Stimulated activated CD4-positive, alpha-beta T cell treated with anti-CD3 and anti-CD28 coated beads, Interleukin-1b, Interleukin-23, amount 100 ng/mL, for 1 hour (primary cell): ENCODE measurements at places on chromosomes 6 and 20.

GRCh38 chr6:78850621-78851020, 16.7 kb upstream of the IRAK1BP1 start:
- DNase-seq = no peak

- DNase-seq = no peak
Measured at GRCh38 chr20:64106981-64107735, at the start of gene NPBWR2. TSS of gene NPBWR2 (minus strand) at chr20:64107565. CDS start at chr20:64106831, 734 bp downstream.

GRCh38 chr6:134117409-134117808, 65.0 kb upstream of the SLC2A12 start:
- no peak for DNase-seq

- no peak for DNase-seq
Measured at GRCh38 chr20:45409521-45410272, 1.6 kb downstream of the DBNDD2 start.

GRCh38 chr20:36543184-36544133, 2.1 kb downstream of the MYL9 start:
- DNase-seq = no peak

DNA sequence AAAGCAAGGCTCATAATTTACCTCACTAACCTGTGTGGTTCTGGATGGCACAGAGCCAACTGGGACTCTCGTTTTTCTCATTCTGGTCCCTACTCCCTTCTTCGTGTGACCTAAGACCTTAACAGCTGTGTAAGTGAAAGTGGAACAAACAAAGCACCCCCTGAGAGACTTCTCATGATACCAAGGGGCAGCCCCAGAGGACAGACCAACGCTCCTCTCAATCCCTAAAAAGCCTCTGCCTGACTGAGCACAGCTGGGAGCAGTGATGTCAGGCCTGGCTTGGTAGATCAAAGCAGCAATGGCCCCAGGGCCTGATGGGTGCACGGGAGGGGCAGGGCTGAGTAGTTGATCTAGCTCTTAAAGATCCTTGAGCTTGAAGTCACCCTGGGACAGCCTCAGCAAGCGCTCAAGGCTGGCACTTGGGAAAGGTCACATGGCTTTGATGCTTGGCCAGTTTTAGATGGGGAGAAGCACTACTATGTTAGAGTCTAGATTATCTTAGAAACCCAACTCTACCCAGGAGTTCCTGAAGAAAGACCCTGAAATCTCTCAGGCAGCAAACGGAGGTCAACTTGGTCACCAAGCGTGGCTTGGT, 16.2 kb upstream of the TGM2 start:
- no peak for DNase-seq

GRCh38 chr6:161413355-161413771, 139.5 kb upstream of the AGPAT4 start:
- no peak for DNase-seq

DNA sequence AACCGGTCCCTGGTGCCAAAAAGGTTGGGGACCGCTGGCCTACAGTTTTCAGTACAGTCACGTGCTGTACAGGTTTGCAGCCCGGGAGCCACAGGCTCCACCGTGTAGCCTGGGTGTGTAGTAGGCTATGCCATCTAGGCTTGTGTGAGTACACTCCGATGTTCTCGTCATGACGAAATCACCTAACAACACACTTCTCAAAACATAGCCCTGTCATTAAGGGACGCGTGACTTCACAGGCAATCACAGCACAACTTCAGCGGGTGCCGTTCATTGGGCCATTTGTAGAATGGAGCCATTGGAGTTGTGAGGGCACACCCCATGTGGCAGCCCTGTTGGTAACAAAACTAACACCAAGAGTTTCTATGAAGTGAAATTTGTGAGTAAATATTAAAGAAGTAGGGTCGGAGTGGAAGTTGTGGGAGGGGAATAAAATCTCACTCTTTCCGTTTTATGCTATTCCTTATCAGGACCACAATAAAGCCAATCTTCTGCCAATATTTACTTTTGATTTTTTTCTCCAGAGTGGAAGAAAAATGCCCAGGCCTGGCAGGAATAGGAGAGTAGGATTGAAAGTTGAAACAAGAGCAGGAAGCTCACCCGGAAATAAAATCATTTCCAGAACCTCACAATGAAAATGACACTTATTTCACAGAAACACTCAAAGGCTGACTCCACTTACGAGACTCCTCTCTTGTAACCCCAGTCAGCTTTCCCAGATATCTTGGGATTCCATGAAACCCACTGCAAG, 63.7 kb upstream of the PTPN1 start:
- no peak for DNase-seq

DNA sequence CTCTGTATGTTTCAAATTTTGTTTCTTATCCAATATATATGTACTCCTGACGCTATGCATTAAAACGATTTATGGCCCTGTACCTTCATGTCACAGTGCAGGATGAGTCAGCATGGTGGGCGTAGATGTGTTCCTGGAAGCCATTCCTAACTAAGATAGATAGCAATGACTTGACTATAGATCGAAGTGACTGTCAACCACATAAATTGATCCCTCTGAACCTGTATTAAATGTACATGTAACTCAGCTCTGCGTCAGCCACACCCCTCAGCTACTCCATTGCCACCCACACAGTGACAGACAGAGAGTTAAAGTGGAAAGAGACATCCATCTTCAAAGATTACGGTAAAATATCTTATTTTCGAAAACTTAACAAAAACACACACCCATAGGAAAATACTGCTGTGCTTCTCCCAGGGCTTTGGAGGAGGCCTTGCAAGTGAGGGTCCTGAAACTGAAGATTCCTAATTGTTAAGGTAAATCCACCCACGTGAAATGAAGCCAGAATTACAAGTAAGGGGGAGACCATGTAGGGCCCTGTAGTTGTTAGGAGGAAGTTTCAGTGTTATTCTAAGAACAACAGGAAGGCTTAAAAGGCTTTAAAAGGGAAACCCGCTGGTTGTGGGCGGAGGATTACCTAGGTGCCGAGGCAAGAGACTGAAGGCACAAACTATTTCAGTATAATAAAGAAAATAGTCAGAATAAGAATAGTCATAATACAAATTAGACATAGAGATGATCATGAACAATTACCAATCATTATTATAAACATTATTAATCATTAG, 10.3 kb upstream of the RAD21L1 start:
- DNase-seq = no peak

DNA sequence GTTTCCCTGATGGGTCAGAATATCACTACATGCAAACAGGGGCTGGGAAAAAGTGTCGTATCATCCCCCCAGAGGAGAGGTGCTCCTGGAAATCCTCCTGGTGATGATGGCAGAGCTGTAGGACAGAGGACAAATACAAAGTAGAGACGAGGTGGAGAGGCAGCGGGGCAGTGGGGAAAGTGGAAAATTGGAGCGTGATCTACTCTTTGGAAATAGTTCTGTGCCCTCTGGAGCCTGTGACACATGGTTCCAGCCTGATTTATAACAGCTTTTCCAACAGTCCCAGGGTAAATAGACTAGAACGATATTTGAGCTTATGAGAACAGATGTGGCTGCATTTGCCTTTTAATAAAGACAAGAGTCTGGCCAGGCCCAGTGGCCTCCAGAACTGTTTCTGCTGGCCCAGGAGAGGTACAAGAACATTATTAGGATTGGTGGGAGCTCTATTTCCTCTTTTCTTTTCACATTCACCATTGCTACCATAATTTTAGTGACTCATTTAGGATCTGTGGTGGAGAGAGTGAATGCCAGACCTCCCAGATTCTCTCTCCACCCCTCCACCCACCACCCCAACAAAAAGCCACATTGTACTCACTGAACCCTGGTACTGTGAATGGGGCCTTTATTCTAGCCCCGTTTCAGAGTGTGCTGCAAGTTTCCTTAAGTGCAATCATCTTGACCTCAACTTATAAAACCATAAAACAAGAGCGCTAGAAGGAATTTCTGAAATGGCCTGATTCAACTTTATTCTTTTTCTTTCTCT, 78.3 kb downstream of the BTBD3 start:
- DNase-seq = no peak

DNA sequence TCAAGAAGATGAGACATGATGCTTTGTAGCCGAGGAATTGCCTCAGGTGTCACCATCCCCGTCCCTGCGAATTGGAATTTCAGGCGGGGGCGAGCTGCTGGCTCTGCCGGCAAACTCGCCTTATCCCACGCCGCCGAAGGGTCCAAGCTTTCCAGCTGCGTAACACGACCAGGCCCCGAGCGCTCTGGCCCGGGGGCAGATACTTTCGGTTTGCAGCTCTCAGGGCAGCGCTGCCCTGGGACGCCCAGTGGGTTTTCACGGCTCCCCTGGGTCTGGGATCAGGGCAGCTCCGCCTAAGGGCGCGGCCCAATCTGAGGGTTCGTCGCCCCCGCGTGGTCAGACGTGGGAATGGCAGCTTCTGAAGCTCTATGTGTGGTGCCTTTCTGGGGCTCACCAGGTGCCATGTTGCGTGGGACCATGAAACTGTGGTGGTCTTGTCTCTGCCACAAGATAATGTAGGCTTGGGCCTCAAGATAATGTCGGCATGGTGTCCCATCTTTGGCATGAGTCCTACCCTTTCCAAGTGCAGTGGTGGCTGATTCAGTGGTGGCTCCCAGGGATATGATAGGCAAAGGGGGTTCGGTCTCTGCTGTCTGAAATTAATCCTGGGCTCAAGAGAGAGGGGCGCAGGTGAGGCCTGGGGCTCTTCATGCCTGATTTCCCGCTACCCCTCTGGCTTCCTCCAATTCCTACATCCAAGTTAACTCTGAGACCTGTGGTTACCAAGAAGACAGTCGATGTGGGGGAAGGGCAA, 21.0 kb downstream of the PIGT start:
- DNase-seq = peak; percentile 82

GRCh38 chr6:3906846-3907151, 57.6 kb downstream of the FAM50B start:
- no peak for DNase-seq

GRCh38 chr6:3755637-3756545, 4.4 kb upstream of the PXDC1 start:
- DNase-seq = no peak

- no peak for DNase-seq
Measured at GRCh38 chr6:6758915-6759654, 170.6 kb downstream of the LY86 start.

- no peak for DNase-seq
Measured at GRCh38 chr6:89411145-89412070, 665 bp downstream of the RRAGD start.

GRCh38 chr6:45427726-45428125, 50.0 kb upstream of the SUPT3H start:
- DNase-seq = no peak

- no peak for DNase-seq
Measured at GRCh38 chr6:148523048-148523447, 180.4 kb downstream of the SASH1 start.

DNA sequence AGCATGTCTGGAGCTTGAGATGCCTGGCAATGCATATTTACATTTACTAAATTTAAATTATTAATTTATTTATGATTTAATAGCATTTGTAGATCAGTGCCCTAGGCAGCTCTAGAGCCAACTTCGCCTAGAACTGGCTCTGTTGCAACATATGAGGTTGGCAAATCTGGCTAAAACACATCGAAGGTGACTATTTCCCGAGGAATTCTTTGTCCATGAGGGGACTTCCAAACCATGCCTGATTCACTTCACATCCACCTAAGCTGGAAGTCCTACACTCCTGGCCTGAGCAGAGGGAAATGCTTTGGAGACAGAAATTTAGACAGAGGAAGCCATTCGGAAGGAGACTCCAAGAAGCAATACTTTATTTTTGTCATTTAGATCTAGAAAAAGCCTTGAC, 211.0 kb upstream of the ARG1 start:
- no peak for DNase-seq

- DNase-seq = no peak
Measured at GRCh38 chr6:32168807-32169591, 4.6 kb downstream of the EGFL8 start.

DNA sequence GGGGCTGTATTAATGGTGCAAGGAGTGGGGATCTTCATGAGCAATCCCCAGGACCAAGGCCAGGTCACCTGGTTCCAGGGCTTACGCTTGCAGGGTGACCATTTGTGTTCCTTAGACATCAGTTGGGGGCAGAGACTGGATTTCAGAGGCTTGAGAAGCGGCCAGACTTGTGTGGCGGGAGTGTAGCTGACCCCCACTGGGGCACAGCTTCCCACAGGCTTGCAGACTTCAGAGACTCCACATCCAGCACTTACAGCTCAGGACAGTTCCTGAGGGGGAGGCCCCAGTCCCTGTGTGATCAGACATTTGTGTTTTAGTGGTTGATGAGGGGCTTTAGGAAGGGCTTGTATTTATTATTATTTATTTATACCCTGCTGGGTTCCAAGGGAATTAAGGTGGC, 15.3 kb downstream of the TJAP1 start:
- no peak for DNase-seq

- no peak for DNase-seq
Measured at GRCh38 chr6:7806711-7807110, 80.8 kb downstream of the BMP6 start.

DNA sequence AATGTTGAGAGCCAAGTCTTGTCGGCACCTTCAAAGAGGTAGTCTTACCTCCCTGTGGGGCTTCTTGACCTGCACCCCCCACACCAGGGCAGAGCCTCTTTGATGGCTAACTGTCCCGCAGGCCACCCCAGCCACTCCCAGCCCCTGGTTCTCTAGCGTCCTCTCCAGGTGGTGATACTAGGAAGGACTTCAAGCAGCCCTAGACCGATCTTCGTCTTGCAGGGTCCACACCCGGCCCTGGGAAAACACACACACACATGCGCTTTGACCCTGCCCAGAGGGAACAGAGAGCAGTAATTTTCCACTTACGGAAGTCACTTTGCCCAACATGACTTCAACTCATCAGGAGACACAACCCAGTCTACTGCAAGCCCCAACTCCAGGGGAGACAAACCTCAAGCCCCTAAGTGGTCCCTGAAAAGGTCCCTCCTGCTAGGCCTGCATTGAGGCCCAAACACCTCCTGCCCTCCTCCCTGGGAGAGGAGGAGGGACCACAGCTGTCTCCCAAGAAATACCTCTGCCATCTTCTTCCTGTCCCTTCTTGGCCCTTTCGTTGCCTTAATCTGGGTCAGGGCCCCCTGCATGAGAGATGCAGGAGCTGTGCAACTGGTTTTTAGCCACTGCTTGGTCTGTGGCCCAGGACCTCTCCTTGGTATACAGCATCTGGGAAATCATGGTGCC, 2.9 kb upstream of the BPIFB1 start:
- no peak for DNase-seq

DNA sequence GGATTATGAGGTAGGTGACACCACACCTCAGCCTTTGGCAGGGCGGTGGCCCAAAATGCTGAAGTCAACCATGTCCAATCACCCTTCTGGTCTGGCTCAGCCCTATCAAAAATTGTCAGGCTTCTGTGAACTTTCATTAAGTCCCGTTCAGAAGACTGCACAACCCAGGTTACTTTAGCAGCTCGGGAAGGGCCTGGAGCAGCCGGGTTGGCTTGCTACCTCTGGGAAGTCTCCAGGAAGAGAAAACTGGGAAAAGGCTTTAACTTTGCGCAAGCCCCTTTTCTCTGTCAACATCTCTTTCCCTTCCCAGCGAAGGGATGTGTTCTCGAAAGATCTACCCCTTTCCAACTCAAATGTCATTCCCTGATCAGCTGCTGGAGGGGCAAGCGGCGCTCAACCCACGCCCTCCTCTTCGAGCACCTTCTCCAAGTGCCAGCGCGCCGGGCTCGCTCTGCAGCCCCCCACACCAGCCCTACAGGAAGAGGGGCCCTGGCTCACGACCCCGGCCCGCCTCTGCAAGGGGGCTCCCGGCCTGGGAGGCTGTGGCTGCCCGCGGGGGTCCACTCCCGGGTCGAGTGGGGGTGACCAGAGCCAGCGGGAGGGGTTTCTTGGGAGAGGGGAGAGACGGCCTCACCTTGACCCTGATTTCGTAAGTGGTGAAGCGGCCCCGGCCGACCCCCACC, 573 bp downstream of the SNX3 start:
- no peak for DNase-seq
